Hematopoietic multipotent progenitor cell treated with erythropoietin and hydrocortisone succinate and interleukin-3 and kit ligand, for 4 days (in vitro differentiated cells): ENCODE measurements at places on chromosomes 3 and 15.
A peak's percentile ranks its signal among the peaks of the same experiment; 100 is the strongest.

- no peak for DNase-seq
These were observed 3.4 kb upstream of the AEN start for GRCh38 chr15:88617790-88618189.

DNA sequence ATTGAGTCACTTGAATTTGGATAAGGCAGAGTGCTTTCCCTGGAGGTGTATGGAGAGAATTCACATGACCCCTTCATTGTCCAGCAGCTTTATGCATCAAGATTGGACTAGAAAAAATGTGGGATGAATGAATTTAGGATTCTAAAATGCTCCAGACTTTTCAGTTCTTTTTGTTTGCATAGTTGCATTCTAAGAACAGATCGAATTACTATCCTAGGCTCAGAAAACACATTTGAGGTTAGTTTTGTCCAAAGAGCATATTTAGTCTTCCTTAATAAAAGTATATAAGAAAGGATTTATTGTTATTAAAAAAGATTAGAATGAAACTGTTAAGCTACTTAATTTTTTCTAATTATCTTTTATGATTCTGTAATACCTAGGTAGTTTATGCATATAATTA lies 127.4 kb downstream of the UBE2E2 start:
- DNase-seq, result no peak

DNA sequence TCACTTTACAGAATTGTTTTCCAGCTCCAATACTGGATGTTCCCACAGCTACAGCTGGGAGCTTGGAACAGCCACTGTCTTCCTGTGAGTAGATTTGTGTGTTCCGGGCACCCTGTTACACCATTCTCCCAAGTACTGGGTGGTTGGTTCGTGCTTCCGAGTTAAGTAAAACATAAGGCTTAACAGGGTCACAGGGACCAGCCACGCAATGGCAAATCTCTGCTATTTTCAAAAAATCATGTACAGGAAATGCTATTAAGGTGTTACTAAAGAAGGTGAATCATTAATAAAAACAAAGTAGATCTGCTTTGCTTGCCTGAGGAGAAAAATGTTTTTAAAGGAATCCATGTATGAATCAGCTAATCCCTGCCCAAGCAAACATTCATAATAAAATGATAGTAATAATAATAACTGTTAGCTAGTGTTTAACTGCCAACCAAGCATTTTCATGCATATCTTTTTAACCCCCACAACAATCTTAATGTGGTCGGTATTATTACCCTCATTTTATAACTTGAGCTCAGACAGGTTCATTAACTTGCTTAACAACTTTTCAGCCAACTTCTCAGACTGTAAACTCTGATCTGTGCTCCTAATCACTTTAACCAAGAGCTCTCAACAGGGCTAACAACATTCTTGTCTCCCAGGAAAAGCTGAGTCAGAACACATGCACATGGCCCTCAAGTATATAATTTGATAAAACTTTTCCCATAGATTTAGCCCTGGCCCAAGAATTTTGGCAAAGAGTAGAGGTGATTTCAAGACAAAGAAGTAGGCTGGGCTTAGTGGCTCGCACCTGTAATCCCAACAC lies 2.7 kb upstream of the C2CD4A start:
- no peak for DNase-seq

DNA sequence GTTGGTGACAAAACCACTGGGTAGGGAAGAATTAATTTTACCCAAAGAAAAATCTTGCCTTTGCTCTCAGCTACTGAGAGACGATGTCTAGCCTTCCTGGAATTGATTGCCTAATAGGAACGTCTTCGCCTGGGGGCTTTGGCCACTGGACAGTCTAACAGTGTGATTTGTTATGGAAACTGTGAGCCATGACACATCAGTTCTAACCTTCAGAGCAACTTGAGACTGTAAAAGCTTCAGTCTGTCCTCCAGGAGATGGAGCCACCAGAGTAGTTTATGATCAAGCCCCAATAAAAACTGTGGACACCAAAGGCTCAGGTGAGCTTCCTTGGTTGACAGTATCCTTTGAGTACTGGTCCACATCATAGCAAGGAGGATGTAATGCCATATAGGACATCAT lies 235.8 kb upstream of the TMCO5A start:
- DNase-seq, result peak; percentile 0

DNA sequence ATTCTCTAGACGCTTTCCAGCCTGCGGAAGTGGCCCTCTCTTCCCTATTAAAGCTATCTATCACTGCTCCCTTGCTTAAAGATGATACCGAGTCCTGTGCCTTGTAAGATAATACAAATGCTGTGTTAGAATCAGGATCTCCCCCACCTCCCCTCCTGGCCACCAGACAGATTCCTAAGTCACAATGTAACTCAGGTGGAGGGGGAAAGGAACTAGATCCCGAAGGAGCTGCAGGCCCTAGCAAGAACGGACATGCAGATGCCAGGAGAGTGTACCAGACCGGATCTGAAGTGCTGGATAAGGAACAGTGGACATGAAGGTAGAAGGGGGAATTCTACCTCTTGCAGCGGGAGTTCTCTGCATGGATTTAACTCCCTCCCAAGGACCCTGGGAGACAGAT lies 230.7 kb upstream of the LYSMD4 start:
- no peak for DNase-seq

DNA sequence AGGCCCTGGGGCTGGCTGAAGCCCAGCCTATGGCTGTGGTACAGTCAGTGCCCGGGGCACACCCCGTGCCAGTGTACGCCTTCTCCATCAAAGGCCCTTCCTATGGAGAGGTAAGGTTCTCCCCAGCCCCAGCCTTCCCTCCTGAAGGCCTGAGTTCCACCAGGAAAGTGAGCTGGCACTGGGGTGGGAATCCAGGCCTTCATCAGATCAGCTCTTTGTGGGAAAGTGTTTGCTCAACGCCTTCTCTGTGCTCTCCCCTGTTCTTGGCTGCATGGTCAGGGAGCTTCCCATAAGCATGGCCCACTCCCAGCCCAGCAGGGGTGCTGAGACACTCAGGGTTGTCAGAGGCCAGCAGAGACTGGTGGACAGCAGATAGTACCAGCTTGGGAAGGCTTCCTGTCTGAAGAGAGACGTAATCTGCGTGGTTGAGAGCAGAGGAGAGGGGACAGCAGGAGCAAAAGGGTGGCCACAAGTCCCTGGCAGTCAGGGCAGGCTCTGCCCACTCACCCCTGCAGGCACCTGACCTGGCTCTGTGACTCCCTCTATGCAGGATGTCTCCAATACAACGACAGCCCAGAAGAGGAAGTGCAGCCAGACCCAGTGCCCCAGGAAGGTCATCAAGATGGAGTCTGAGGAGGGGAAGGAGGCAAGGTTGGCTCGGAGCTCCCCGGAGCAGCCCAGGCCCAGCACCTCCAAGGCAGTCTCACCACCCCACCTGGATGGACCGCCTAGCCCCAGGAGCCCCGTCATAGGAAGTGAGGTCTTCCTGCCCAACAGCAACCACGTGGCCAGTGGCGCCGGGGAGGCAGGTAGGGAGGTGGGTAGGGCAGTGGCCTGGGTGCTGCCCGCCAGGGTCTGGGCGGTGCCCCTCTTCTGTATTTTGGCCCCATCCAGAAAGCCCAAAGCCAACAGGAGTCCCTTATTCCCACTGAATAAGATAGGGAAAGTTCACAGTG lies 38.4 kb downstream of the PML start:
- peak; percentile 55 for DNase-seq

GRCh38 chr15:70690491-70691276 lies 72.7 kb downstream of the UACA start:
- DNase-seq, result no peak

- peak; percentile 93 for DNase-seq
These were observed 30.9 kb downstream of the DAG1 start for GRCh38 chr3:49500732-49501609.

DNA sequence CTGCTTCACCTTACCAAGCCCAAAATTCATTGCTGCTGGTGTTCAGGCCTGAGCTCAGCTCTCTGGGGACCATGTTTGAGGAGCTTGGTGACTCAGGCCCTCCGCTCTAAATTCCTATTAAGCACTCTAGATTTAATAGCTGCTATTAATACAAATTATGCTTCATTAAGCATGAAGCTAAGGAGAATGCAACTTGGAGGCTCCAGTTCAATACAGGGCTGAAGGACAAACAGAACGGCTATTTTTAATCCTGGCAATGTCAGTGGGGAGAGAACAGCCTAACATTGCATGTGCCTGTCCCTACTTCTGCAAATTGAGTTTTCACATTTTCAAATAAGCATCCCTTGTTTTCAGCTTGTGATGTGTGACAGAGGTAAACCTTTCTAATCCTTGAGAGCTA lies 80.1 kb upstream of the TRIM42 start:
- no peak for DNase-seq

DNA sequence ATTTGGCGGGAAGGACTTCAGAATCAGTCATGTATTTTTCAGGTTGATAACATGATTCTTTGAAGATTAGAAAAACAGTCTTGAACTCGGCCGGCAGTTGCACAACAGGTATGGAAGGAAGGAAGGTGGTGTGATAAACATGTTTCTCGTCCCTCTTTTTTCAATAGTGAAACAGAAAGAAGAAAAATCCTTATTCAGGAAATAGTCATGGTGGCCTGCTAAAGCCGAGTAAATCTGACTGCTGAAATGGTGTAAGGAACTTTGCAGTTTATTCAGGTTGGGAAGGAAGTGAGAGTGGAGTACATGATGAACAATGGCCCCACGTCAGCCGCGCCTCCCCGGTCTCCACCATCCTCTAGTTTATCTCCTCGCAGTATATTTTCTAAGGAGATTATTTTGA lies 6.7 kb downstream of the RASGRP1 start:
- peak; percentile 7 for DNase-seq

GRCh38 chr3:118781839-118782238 lies 252.8 kb downstream of the IGSF11 start:
- DNase-seq, result no peak

DNA sequence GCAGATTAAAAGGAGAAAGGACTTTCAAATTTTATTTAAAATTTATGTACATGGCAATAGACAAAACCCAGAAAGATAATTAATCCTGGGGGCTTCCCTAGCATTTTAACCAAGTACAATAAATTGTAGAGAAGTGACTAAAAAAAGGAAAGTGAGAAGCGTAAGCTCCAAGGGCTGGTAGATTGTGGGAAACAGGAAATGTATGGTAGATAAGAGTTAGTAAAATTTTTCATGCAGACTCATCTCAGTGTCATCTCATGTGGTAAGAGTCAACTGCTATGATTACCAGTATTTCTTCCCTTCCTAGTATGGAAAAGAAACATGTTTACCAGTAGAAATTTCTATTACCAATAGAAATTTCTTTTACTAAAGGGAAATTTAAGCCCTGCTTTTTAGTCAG lies 464.3 kb upstream of the AGTR1 start:
- DNase-seq, result peak; percentile 0

DNA sequence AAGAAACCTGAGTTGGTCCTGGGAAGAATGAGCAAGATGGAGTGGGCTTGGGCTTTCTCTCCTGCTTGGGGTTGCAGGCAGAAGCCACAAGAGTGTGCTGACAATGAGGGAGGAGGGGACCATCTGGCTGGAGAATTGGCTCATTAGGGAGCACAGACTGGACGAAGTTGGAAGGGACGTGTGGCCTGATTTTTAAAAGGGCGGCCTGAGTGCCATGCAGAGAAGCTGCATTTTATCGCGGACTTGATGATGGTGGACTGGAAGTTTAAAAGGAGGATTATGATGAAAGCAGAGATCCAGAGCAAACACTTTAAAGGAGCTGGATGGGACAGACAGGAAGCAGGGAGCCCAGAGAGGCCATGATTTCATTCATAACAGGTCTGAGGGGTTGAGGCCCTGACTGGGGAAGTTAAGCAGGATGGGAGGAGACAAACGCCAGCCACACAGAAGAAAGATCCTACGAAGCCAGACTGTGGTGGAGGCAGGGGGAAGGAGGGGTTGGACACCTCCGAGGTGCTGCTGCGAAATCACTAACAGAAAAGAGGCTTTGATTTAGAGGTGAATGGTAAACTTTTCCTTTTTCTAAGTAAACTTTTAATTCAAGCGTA lies 23.6 kb downstream of the TLNRD1 start:
- peak; percentile 41 for DNase-seq

- peak; percentile 53 for DNase-seq
These were observed 8.8 kb downstream of the TBC1D23 start for GRCh38 chr3:100269410-100270214.

DNA sequence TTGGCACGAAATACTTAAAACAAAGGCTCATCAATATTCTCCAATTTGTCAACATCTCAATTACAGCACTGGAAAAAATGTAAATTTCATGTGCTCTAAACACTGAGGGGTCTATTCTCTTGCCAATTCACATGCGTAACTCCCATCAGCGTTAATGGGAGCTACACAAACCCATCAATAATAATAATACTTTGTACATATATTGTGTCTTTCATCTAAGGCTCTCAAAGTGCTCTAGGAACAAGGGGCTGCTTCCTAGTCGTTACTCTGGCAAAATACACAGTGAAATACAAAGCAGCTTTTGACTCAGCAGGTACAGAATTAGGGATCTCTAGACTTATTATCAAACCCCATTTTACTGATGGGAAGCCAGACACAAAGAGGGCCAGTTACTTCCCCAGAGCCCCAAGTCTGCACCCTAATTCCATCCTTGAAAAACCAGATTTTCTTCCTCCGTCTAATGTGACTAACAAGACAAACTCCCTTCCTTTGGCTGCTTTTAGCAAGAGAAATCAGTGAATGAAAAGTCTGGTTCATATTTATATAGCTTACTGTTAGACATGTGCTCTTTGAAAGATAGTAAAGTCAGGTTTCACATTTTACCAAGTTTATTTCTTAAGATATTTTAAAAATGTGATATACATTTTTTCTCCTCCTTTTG lies 20.0 kb downstream of the MEIS2 start:
- DNase-seq, result no peak

DNA sequence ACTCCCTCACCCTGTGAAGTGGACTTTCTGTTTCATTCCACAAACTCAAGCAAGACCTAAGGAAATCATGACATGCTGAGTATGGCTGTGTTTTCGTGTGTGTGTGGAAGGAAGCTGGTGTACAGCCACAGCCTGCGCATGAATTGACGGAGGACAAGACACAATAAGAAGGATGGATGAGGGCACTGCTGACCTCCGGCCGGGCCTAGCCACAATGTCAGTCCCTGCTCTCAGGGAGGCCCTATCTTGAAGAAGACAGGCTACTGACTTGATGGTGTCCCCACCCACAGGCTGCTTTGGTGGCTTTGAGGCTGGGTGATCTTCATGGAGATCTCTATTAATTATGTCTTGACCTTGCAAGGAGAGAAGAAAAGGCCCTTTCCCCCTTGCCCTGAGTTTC lies 39.3 kb upstream of the CDCP1 start:
- DNase-seq, result no peak

GRCh38 chr3:46239952-46240351 lies 2.3 kb upstream of the CCR3 start:
- peak; percentile 38 for DNase-seq

- DNase-seq, result no peak
These were observed 299.0 kb downstream of the NR2F2 start for GRCh38 chr15:96629511-96629910.
